ENCODE measurements at places on chromosomes 4 and X.

DNA sequence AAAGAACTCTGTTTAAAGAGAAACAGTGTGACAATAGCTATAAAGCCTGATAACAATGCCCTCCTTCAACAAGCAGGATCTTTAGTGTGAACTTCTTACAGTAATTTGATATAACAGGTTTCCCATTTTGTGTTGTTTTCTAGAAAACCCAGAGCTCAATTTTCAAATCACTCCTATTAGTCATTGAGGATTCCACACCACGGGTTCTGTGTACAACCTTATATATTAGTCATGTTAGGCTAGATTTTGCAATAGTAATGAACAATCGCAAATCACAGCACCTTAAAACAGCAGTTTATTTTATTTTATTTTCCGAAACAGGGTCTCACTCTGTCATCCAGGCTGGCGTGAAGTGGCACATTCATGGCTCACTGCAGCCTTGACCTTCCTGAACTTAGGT lies 1020.9 kb upstream of the INTU start:
- no peak for DNase-seq

DNA sequence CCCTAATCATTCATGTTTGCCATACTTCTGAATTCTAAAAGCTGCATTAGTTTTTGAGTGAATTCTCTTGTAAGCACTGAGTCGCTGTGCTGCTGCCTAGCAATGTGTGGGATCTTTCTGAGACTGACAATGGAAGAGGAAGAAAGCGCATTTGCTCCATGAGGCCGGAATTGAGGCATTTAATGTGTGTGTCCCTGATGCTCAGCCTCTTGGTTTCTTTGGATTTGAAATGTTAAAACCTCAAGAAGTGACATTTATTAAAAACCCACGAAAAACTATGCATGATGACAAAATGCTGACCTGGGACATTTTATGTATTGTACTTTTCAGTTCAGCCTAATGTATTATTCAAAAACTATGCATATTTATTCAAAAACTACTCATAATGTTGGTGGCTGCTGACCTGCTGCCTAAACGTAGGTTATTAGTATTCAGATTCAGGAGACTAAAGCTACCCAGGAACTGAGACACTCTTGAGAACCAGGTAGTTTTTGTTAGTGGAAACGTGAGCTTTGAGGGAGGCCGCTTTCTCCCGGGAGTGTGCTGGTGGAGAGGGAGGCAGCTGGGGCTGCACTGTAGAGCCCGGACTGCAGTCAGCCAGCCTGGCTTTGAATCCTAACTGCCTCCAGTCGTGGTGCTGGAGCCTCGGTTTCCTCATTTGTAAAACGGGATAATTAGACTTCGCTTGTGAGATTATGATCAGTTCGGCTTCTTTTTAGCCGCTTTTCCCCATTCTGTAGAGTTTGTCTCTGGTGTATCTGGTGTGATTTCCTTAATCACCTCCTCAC lies 11.3 kb downstream of the RGS12 start:
- no peak for DNase-seq

GRCh38 chr4:18894928-18895327 lies 873.4 kb upstream of the LCORL start:
- no peak for DNase-seq

DNA sequence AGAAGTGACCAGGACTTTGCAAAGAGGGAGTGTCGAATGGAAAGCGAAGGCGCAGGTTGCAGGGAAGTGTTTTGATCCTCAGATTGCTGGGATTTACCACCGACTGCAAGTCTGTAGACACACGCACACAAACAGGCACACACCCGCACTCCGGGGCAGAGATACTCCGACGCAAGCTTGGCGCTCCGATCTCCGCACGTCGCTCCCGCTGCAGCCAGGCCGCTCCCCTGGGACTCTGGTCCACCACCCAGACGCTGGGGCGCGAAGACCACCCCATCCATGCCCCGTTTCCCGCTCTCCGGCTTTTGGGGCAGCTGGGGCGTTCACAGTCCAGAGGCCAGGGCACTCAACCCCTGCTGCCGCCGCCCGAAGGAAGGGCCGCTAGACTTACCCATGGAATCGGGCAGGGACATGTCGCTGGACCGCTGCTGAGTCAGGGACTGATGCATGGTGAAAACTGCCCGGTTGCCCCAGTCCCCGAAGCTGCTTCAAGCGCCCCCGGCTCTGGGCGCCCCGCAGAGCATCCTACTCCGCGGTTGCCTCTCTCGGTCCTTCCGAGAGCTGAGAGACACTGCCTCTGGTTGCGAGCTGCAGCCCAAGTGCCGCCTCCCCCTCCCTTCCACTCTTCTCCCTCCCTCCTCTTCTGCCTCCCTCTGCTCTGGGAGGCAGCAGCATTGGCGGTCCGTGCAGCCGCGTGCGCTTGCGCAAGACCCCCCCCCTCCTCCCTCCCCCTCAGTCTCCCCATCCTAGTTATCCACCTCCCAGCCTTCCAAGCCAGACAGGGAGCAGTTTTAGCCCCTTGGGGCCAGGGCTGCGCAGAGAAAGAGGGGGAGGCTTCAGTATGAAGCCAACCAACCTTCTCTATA lies at the start of gene TMEM255A:
Gene TMEM255A (minus strand): TSS at position 601 of the 866 bp plus-strand sequence. CDS start 152 bp downstream, at position 449.
- DNase-seq = no peak

GRCh38 chr4:8362483-8362882 lies 78.0 kb downstream of the ACOX3 start:
- DNase-seq = no peak

DNA sequence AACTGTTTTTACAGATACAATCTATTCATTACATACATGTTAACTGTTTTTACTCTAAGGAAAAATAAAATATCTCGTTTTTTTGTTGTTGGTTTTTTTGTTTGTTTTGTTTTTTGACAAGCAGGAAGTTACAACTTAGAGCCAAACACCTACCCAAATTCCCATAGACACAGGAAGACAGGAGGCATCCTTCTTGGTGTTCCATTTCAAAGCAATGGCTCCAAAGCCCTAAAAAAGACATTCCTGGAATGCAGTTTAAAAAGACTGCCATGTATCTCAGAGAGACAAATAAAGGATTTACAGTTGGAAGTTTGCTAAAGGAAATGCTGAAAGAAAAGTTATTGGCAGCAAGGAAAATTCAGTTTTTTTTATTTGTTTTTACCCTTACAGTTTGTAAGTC lies 16.7 kb downstream of the ETFDH start:
- DNase-seq = no peak

- DNase-seq = no peak
Observed at GRCh38 chr4:89022426-89023128, 34.4 kb downstream of the FAM13A start.

GRCh38 chr4:82501154-82501442 lies 60.7 kb downstream of the TMEM150C start:
- no peak for DNase-seq

- no peak for DNase-seq
Observed at GRCh38 chrX:108359806-108360602, 78.2 kb downstream of the COL4A6 start.

GRCh38 chr4:119692001-119692400 lies 63.4 kb upstream of the PDE5A start:
- no peak for DNase-seq

DNA sequence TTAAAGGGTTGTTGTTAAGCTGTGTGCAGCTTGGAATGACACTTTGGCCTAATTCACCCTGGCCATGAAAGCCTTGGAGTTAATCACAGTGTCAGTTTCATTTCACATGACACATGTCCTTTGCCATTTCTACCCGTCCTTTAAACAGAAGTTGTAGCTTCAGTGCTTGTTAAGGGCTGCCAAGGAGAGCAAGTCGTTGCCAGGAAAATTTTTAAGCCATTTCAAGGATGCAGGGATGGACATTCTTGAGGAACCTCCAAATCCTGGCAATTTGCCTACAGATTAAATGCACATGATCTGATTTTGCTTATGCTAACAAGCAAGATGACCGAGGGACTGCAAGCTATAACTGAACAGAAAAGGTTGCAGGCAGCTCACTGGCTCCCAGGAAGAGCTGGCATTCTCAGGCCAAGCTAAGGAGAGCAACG lies 40.5 kb downstream of the SETD7 start:
- DNase-seq = no peak

DNA sequence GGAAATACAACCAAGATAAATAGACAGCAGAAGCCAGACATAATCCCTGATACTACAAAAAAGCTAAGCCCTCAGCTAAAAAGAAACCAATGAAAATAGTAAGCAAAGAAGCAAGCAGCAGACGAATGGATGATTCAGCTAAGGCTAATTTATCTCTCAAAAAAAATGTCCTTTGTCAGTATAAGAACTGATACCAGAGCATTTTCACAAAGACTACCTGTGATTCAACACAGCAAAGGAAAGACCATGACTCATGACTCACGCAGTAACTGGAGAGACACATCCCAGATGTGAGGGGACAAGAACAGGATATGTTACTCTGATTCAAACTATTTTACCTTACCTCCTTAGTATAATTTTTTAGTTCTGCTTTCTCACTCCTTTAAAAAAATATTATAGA lies 22.7 kb upstream of the TMPRSS11F start:
- no peak for DNase-seq

DNA sequence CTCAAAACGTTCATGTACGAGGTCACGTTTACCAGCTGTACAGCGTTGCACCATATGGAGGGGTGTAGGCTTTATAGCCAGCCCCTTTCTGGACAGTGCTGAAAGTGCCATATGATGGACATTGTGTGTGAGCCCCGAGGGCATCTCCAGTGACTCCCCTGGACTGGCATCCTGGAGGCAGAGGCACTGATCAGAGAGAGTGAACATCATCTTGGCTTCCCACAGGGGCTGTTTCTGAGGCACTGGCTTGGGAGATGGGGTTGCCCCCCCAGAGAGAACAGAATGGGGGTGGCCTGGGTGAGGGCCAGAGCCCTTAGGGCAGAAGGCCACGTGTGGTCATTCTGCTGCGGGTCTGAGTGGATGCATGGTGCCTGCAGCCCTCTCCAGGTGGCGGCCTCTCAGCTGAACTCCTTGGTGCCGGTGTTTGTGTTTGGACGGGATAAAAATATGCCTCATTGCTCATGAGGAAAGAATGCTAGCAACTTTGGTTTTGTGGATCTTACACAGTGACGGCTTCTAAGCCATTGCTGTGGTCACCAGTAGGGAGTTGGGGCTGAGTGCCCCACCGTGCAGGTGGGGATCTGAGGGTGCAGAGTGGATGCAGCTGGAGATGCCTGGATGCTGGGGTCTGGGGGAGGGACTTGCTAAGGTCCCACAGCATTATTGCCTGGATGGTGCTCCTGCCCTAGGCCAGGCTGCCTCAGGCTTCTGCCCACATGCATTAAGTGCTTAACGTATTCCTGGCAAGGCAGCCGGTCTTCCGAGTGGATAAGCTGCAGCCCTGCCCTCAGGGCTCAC lies 3.4 kb downstream of the WFS1 start:
- no peak for DNase-seq

GRCh38 chr4:116878280-116878679 lies 207.1 kb downstream of the TRAM1L1 start:
- DNase-seq = no peak

- DNase-seq = no peak
Observed at GRCh38 chr4:99144587-99144986, 490 bp upstream of the ADH4 start.

DNA sequence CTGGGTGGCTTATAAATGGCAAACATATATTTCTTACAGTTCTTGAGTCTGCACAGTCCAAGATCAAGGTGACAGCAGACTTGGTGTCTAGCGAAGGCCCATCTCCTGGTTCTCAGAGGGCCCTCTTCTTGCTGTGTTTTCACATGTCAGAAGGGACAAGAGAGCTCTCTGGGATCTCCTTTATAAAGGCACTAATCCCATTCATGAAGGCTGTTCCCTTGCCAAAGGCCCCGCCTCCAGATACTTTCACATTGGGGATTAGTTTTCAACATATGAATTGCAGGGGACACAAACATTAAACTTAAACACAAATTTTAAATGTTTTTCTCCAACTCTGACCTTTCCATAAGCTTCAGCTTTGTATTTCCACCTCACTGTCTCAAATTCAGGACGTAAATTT lies 1135.0 kb upstream of the TENM3 start:
- DNase-seq = no peak

DNA sequence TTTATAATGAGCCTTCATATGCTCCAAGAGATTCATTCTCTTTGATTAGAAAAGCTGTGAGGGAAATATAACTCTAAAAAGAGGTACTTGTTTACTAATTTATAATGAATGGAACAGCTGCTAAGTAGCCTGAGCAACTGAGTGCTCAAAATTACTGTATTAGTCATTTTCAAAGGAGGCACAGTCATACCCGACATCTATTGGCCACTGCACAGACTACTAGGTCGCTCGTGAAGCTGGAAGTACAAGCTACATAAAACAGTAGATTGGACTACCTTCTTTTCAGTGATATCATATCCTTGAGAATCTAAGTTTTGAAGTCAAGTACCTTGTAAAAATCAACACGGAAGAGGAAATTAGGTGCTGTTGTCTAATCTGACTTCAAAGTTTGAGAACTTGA lies 52.0 kb upstream of the GLRB start:
- DNase-seq = no peak
